ENCODE measurements at places on chromosomes 12 and 14. TPM values are rescaled to one million over a fixed set of nuclear protein-coding genes. Genes with fewer than 3 reads are reported as not detected.

GRCh38 chr12:57046086-57046791, 3.7 kb downstream of the MYO1A start:
- no peak for DNase-seq

TMEM106C gene
- 42.7 TPM for total RNA-seq

- no peak for DNase-seq
Measured at GRCh38 chr12:115636546-115636945, 640.9 kb downstream of the MED13L start.

DNA sequence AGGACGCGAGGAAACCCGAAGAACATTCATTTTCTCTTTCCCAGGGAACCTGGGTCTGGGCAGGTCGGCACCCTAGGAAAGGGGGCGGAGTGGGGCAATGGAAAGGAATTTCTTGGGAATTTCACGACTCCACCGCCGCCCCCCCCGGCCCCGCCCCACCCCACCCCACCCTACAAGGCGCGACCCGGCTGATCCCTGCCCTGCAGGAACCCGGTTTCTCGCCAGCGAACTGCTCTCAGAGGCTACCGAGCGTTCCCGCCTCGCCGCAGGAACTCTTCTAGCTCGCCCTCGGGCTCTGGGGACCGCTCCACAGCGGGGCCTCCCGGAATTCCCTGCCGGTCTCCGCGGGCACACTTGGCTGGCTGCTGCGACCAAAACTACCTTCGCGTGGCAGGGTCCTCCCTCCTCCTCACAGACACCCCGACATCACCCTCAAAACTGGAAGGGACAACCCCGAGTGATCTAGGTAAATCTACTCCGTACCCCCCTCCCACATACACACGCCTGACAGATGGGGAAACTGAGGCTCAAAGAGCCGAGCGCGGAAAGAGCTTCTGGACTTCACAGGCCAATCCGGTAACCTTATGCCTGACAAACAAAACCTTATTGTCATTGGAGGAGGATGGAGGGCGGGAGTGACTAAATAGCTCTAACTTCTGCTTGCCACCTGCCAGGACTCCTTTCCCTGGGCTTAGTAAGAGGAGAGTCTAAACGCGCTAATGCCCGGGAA, 785 bp upstream of the ACTN1 start:
- DNase-seq, result no peak
